ENCODE measurements at places on chromosomes 11 and 22. TPM values are rescaled to one million over a fixed set of nuclear protein-coding genes. Genes with fewer than 3 reads are reported as not detected.

Gene UCP2
- 333 TPM for total RNA-seq

Gene SLN
- total RNA-seq: not detected

Gene NFRKB
- total RNA-seq: 45.2 TPM

- H3K27me3 ChIP-seq: peaks cover 5% of the 10 kb centered on the region
- H3K4me1 ChIP-seq: no peaks in the 10 kb centered on the region
- no peak for DNase-seq
- no peak overlapping the region for H3K27ac ChIP-seq
- no peak overlapping the region for H3K4me3 ChIP-seq
Measured at GRCh38 chr11:129237880-129238638, 45.9 kb upstream of the ARHGAP32 start.

DNA sequence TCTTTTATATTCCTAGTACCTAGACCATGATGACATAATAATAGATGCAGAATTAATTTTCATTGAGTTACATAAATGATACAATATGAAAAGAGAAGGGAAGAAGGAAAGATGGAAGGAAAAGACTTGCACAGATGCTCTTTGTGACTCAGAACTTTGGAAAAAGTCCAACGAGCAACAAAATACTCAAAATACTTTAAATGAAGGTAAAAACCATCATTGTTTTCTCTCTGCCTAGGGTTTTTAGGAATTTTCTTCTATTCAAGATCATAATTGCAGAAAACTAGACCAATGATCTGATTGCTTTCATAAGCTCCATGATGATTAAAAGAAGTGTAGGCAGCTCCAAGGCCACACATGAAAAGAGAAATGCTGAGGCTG lies 276.9 kb downstream of the KIRREL3 start:
- H3K27me3 ChIP-seq: peaks cover 2% of the 10 kb centered on the region
- H3K27ac ChIP-seq: no peak overlapping the region
- H3K4me3 ChIP-seq: no peak overlapping the region
- H3K36me3 ChIP-seq: no peaks in the 10 kb centered on the region

DNA sequence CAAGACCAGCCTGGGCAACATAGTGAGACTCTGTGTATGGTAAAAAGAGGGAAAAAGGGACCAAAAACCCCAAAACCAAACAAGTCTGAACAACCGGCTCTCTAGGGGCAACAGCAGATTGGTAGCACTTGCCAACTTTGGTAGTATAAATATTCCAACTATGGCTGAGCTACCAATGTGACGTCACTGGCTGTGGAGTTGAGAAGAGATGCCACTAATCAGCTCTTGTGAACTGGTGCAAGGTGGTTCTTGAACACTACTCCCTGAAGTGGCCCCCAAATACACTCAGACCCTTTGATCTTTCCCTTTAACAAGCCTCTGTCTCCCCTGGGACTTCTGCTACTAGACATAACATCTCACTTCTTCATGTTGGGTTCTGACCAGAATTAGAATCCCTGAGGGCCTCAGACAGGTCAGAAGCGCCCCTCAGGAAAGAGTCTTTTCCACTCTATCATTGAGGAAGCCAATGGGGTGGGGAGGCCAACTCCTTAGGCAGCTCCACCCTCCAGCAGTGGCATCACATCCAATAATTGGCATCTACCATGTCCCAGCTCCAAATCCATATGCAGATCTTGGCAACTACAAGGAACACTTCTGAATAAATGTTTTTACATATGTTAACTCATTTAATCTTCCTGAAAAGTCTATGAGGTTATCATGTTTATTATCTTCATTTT lies 49.2 kb downstream of the RPL27A start:
- peak; percentile 22 for DNase-seq
- H3K36me3 ChIP-seq: no peaks in the 10 kb centered on the region
- peak overlapping the region; percentile 32 for H3K27ac ChIP-seq
- H3K4me3 ChIP-seq: no peak overlapping the region
- H3K27me3 ChIP-seq: peaks cover 5% of the 10 kb centered on the region

- no peaks in the 10 kb centered on the region for H3K36me3 ChIP-seq
- no peaks in the 10 kb centered on the region for H3K4me1 ChIP-seq
- H3K4me3 ChIP-seq: no peak overlapping the region
- DNase-seq: no peak
- no peak overlapping the region for H3K27ac ChIP-seq
- no peaks in the 10 kb centered on the region for H3K27me3 ChIP-seq
Measured at GRCh38 chr11:113377681-113378412, 9.7 kb upstream of the ANKK1 start.

GRCh38 chr11:107705027-107705426 lies 6.8 kb downstream of the SLN start:
- no peak for DNase-seq
- no peak overlapping the region for H3K4me3 ChIP-seq
- no peaks in the 10 kb centered on the region for H3K4me1 ChIP-seq
- no peaks in the 10 kb centered on the region for H3K36me3 ChIP-seq
- H3K27me3 ChIP-seq: peaks cover 41% of the 10 kb centered on the region
